ENCODE measurements at places on chromosomes 6 and 20. TPM values are rescaled to one million over a fixed set of nuclear protein-coding genes. Genes with fewer than 3 reads are reported as not detected.

OR2J2 gene
- not detected for total RNA-seq

MYB gene
- 4.0 TPM for total RNA-seq

GTSF1L gene
- total RNA-seq: not detected

GABRR1 gene
- 0.69 TPM for total RNA-seq

GSTA2 gene
- not detected for total RNA-seq

ZBTB46 gene
- 5.0 TPM for total RNA-seq

KIAA1586 gene
- total RNA-seq: 26.6 TPM

XRN2 gene
- total RNA-seq: 100 TPM

CABLES2 gene
- 0.29 TPM for total RNA-seq

MAS1 gene
- 0.51 TPM for total RNA-seq

BMP7 gene
- under 0.01 TPM for total RNA-seq

NKX2-2 gene
- total RNA-seq: not detected

TUBE1 gene
- 53.5 TPM for total RNA-seq

PDE7B gene
- total RNA-seq: 21.1 TPM

HLA-DQB1 gene
- 17.9 TPM for total RNA-seq

CD2AP gene
- total RNA-seq: 33.9 TPM

LAMA4 gene
- total RNA-seq: 243 TPM

TTK gene
- 20.0 TPM for total RNA-seq

UNC5CL gene
- total RNA-seq: 1.2 TPM

RIMS1 gene
- total RNA-seq: 24.9 TPM

ULBP2 gene
- not detected for total RNA-seq

PDYN gene
- total RNA-seq: not detected

RAET1L gene
- total RNA-seq: not detected

SIRPD gene
- not detected for total RNA-seq

CLDN20 gene
- not detected for total RNA-seq

CD93 gene
- 94.2 TPM for total RNA-seq

ASIP gene
- total RNA-seq: not detected

CHRNA4 gene
- total RNA-seq: not detected

LCA5 gene
- 8.5 TPM for total RNA-seq

SOBP gene
- total RNA-seq: 2.6 TPM

ZSCAN12 gene
- 11.2 TPM for total RNA-seq

FAM50B gene
- 25.4 TPM for total RNA-seq

COX7A2 gene
- 276 TPM for total RNA-seq

PKIB gene
- 5.2 TPM for total RNA-seq

SNAP91 gene
- 1.8 TPM for total RNA-seq

PHACTR1 gene
- 8.3 TPM for total RNA-seq

IER3 gene
- 14.8 TPM for total RNA-seq

GPSM3 gene
- not detected for total RNA-seq

DUSP22 gene
- 22.8 TPM for total RNA-seq

DYNLT2 gene
- total RNA-seq: 0.26 TPM
